ENCODE measurements at places on chromosomes 2 and 18.

DNA sequence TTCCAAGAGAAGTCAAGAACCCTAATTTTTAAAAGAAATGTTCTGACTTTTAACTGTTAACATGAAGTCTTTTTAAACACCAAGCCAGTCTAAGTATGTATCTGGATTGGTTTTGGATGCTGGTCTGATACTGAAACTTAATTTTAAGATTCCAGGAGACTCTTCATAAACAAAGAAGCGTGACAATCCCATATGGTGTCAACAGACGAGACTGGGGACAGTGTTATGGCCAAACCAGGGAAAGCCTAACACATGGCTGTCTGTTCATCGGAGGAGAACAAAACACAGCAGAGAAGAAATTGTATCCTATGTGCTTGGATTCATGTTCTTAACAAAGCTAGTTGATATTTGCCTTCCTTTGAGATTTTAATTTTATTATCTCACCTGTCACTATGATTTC, 80.5 kb upstream of the UPP2 start:
- no peak for DNase-seq

DNA sequence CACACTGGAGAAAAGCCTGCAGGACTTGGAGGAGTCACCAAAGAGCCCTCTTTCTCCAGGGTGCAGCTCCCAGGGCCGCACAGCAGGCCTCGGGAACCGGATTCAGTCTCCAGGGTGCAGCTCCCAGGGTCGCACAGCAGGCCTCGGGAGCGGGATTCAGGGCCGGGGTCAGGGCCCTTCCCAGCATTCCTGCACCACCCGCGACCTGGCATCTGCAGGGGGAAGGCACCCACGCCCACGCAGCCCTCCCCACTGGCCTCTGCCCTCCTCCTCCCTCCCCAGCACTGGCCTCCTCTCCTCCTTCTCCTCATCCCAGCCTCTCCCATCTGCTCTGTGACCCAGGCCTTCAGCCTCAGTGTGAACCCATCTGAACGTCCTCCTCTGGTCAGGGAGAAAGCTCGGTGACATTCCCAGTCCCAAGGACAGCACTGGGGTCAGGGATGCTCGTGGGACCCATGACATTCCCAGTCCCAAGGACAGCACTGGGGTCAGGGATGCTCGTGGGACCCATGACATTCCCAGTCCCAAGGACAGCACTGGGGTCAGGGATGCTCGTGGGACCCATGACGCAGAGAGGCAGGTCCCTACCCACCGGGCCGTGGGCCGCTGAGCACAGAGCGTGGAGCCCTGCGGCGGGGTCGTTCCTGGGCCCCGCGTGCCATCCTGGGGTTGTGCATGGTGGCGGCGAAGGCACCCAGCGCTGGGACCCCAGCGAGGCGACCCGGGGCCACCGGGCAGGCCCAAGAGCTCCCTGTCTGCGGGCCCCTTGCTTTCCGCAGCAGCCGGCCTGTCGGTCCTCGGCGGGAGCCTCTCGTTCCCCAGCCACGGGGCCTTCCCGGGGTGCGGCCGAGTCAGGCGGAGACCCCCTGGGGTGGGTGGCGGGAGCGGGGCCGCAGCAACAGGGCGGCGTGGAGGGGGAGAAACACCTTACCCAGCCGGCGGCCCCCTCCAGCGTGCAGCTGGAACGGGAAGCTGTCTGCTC, 550.2 kb upstream of the SALL3 start:
- no peak for DNase-seq

DNA sequence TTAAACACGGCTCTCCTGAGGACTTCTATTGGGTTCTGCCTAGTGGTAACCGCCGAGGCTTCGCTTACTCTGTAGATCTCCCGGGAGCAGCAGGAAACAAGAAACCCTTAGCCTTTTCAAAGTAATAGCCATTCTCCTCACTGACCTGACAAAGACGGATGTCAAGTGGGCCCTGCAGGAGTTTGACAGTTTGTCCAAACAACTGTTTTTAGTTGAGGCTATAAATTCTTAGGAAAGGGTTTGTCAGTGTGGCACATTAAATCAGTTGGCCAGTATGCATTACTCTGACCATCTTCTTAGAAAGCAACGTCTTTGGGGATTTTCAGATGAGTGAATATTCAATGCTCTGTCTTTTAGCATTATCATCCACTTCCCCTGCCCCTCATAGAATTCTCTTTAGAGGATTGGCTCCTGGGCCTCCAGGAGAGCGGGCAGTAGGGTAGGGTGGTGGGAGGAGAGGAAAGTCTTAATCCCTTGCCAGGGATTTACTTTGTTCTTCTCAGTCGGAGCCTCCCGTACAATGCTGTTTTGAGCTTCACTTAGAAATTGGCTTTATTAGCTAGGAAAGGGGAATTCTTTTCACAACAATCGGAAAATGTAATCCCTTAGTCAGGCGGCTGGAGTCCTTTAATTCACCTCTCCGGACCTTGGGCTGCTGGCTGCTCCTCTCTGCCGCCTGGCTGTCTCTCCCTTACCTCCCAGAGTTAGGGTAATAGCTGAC, 13.3 kb upstream of the C18orf32 start:
- DNase-seq = no peak

DNA sequence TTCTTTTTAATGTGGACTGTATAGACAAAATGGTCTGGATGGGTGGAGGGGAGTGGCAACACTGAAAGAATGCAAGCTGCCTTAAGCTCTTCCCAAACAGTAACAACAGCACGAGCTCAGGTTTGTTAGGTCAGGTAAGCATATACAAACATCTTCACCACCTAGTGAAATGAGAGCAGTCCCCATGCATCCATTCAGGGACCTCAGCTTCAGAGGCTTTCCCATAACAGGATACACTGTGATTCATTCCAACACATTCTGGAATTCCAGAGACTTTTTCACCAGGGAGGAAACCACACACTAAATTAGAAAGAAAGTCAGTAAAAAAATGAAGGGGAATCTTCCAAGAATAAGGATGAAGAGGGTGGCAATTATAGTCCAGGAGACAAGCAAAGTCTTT, 50.4 kb upstream of the BZW1 start:
- DNase-seq = no peak

DNA sequence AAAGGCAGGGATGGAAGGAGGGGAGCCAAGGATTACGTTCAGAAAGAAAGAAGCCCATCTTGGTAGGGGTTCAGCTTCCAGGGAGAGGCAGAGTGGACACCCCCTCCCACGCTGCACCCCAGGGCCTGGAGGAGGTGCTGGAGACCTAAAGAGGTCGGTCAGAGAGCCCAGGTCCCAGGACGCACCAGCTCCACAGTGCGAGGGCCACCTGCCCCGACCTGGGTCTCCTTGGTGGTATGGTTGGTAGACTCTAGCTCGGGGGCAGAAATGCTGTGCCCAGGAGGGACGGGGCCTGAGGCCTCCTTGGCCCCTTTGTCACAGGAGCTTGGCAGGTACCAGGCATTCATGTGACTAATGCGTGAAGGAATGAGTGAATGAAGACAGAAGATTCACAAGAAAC, 87.1 kb upstream of the RAB6C start:
- no peak for DNase-seq

Measured in stimulated activated CD8-positive, alpha-beta memory T cell treated with anti-CD3 and anti-CD28 coated beads, Interleukin-7, amount 100 ng/mL, for 24 hours (primary cell).